ENCODE measurements at places on chromosomes 12 and 14.

- peak; percentile 8 for DNase-seq
Measured at GRCh38 chr12:97169889-97170567, 263.0 kb downstream of the NEDD1 start.

- DNase-seq: no peak
Measured at GRCh38 chr14:58560208-58560607, 77.6 kb upstream of the DACT1 start.

DNA sequence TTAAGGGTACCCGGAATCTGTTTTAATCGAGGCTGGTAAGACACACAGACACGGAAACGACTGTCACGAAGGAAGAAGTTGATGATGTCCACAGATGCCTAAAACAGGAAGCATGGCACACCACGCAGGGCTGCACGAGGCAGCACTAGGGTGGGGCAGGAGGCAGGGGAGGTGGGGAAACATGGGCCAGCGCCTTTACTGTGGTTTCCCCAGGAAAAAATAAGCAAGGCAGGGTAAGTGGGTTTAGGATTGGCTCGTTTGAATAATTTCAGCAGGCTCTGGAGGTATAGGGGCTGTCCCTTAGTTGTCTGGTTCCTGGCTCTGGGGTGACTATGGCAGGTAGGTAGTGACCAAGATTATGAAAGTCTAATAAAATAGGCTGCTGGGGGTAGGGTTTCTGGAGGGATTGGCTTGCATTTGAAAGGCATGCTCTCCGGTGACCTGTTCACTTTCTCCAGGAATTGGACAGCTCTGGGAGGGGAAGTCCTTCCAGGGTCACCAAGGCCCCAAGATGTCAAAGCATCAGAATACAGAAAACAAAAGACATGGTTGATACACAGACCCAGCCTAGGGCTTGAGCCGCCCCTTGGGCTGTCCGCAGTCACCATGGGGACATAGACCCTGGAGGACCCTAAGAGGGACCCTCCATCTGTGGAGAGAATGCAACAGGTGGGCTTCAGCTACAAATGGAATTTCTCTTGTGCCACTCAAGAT is 35.3 kb downstream of the MAP1LC3B2 start:
- no peak for DNase-seq

DNA sequence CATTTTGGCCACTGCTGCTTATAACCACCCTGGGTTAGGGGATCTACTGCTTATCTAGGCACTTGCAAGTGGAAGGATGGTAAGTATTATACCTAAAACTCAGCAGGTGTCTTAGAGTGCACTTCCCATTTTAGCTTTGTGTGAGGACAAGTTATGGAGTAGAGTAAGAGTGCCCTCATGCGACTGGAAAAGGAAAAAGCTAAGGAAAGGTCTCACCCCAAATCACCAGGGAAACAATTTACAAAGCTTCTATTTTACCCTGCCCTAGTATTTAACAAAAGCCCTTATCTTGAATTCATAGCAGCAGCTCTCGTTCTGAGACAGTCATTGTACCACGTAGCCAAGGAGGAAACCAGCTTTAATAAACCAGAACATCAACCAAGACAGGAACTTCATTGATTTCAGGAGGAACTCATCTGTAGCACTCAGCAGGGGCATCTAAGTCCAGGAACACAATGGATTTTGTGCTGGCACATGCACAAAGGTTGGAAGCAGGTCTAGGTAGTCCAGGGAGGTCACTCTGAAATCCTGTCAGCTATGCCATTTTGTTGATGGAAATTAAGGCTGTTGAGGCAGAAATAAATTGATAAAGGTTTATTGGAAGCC is 2.9 kb downstream of the RDH12 start:
- DNase-seq: peak; percentile 47

GRCh38 chr12:100503228-100503628 is 29.6 kb downstream of the NR1H4 start:
- no peak for DNase-seq

DNA sequence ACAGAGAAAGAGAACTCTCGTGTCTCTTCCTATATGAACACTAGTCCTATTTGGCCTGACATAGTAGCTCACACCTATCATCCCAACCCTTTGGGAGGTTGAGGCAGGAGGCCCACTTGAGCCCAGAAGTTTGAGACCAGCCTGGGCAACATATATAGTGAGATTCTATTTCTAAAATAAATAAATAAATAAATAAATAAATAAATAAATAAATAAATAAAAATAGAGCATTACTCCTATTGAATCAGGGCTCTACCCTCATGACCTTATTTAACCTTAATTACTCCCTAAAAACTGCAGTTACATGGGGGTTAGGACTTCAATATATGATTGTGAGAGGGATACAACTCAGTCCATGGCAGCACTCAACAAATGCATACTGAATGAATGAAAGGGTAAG is 61.2 kb upstream of the GSC start:
- DNase-seq: no peak

- no peak for DNase-seq
Measured at GRCh38 chr14:85527006-85527405, 2.9 kb upstream of the FLRT2 start.

DNA sequence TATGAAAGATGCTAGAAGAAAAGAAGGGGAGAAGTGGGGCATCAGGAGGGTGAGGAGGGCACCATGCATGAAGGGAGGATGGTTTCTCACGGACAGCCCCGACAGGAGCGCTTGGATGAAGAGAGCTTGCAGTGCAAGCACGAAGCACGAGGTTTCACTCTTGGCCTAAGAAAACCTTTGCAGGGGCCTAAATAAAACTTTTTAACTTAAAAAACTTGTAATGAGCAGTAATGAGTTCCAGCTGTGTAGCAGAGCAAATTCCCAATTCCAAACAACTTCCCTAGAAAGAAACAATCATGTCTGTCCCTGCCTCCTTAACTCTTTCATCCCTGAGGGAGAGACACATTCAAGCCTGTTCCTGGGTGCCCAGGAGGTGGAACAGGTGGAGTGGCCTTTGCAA is 119.5 kb downstream of the PAH start:
- DNase-seq: no peak

- no peak for DNase-seq
Measured at GRCh38 chr14:69101331-69101826, 51.5 kb downstream of the DCAF5 start.

DNA sequence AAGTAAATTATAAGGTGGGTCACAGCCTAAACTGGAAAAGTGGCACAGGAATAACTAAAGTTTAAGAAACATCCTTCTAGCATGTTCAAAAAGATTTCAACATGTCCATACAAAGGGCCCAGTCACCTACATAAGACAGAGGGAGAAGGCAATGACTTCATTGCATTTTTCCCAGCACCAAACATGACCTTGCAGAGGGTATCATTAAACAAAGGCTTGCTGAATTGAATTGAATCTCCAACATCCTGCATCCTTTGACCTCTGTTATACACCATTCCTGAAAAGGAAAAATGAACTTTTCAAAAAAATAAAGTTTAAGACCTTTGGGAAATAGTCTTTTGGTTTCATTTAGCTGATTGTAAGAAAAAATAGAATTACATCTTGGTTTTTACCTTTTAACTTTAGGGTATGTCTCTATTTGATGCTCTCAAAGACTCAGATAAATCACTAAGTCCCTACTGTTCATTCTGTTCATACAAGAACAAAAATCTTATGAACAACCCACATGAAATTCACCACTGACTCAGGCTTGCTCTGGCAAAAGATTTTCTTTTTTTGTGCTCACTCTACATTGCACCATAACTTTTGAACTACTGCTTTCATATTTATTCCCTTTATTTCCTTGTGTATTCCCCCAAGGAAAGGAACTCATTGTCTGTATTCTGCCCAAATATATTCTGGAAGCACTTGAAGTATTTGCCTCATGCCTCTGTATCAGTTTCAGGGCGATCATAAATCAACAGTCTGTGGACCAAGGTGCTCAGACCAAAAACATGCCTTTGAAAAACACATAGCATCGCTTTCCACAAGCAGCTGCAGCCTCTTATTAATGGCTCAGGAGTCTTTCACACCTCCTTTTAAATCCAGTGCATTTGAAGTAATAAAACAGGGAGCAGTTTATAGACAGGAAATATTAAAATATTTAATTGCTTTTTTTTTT is 121.7 kb downstream of the DUSP6 start:
- DNase-seq: no peak

DNA sequence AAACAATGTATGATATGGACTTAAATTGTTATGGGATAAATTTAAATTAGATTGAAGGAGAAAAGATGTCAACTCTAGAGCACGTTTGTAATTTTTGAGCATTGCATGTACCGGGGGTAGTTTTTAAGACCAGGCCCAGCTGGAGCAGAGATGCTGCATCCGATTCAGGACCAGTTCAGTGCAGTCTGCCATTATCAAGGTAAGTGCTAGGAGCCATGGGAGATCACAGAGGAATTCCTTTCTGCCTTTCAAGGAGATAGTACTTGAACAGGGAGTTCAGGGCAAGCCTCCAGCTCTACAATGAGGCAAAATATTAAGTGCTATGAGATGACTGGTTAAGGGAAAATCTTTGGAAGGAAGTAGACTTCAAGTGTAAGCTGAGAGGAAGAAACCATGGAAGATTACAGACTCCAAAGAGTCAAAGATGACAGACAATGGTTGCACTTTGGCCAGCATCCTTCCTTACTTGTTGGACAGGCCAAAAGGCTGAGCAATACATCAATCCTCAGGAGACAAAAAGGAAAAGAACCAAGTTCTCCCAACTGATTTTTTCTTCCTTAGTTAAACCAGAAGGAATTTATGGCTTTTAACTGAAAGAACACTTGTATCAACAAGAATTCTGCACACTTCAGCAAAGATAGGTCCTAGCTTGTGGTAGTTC is 113.2 kb upstream of the HIF1A start:
- no peak for DNase-seq

DNA sequence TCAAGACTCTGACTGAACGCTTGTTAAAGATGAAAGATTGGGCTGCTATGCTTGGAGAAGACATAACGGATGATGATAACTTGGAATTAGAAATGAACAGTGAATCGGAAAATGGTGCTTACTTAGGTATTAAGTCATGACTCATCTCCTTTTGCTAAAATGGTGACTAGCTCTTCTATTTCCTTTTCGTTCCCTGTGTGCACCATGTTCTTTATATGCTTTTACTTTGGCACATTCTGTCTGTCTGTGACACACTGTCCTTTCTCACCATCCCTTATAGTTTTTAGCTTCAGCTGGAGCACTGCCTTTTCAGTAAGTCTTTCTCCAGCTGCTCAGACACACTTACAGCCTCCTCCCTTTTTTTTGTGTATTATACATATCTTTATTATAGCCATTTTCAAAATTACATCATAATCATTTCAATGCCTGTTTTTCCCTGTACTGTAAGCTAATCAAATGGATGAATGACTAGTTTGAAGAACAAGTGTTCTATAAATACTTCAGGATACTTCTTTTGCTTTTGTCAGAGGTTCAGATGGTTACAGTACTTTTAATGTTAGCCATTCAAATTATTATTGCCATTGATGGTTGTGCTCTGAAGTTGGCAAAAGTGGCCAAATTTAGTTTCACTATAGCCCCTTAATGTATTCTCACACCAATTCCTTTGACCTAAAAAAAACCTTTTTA is 68.6 kb downstream of the MIA2 start:
- no peak for DNase-seq

- no peak for DNase-seq
Measured at GRCh38 chr12:97659117-97659880, 196.7 kb downstream of the RMST start.

- DNase-seq: peak; percentile 48
Measured at GRCh38 chr14:74478996-74479635, 14.0 kb downstream of the NPC2 start.

- DNase-seq: no peak
Measured at GRCh38 chr12:14885718-14886221, at the start of gene MGP. Gene MGP, minus strand, starts transcription at chr12:14885854. Its CDS starts 63 bp downstream, at chr12:14885791.

DNA sequence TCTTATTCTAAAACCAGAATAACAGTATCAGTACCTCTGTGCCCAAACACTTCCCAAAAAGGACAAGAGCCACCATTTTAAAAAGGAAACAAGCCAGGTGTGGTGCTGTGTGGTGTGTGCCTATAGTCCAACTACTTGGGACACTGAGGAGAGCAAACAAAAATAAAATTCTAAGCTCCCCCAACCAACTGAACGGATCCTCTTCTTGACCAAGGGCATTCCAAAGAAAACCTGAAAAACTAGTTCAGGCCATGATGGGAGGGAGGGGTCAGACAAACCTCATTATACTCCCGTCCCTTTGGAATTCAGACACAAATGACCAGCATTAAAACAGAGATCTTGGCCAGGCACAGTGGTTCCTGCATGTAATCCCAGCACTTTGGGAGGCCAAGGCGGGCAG is 20.5 kb downstream of the SLC11A2 start:
- DNase-seq: no peak

DNA sequence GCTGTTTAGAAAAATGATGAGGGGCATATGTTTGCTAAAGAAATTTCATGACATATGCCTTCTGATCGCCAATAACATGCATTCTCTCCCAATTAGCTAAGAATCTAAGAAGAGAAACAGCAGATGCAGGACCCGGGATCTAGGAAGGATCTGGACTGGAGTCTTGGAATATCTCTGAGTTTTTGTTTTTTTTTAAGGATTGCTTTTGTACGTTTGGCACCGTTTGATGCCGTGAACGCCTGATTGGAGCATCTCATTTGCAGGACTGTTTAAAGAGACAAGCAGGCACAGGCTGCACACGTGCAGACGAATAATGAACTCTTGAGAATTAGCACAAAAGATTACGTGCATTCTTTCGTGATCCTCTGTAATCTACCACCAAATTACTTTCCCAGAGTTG is 13.6 kb downstream of the EML1 start:
- no peak for DNase-seq

DNA sequence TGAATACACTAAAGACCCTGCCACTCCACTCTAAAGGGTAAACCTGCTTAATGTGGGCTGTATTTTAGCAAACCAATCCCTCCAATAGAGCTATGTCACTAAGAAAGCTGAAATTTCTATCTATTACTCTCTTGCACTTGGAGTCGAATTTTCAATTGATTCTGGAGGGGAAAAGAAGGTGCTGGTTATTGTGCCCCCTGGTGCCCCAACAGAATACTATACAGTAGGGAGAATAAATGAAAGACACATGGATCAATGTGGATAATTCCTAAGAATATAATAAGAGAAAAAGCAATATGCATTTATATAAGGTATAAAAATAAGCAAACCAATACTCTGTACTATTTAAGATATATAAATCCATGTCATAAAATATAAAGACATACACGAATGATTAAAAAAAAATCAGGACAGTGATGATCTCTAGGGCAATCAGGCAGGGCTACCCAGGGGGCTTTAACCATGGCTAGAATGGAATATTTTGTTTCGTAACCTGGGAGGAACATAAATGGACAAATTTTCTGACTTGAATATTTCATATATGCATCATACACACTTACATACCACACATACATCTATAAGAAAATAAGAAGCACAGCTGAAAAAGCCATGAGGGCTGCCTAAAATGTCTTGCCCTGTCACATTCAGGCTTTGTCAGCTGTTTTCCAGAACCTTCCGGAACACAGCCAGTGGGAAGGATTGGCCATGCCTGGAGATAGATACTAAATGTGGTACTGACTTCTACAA is 54.4 kb downstream of the EFCAB11 start:
- DNase-seq: no peak

DNA sequence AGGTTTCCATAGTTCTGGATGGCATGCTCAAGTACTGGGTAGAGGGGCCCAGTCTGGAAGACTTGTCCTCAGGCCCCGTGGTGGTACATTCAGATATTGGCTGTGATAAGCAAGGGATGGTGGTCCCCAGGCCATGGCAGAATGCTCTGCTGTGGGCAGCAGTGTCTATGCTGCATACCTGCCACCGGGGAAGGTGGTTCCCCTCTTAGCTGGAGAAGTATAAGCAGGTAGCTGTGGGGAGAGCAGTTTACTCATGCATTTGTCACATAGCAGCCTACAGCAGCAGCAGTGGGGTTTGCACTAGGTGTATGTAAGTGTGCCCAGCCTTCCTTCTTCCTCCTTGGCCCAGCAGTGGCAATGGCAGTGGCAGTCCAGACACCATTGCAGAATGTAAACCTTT is 69.3 kb upstream of the ADAMTS20 start:
- no peak for DNase-seq
